ENCODE measurements at places on chromosomes 13 and 19. TPM values are rescaled to one million over a fixed set of nuclear protein-coding genes. Genes with fewer than 3 reads are reported as not detected.

The TNNI3 gene
- total RNA-seq, result not detected

The ONECUT3 gene
- not detected for total RNA-seq

DNA sequence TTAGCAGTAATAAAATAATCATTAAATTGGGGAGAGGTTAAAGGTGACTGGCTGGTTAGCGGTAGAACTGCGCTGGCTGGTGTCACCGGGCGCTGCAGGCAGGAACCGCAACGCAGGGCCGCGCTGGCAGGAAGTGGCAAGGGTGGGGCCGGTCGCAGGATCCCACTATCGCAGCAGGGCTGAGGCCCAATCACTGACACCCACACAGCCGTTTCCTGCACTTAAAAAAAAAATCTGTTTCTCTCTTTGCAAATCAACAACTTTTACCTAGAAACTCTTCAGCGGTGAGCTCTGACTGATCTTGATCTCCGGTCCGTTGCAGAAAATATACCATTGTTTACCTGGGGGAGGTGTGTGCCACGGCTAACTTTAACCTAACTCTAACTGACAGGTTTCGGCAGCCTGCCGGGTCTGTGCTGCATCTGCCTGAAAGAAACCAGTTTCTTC is 46.9 kb downstream of the KLF2 start:
- peak; percentile 92 for DNase-seq

- DNase-seq, result no peak
Measured at GRCh38 chr13:49441846-49442245, 2.0 kb downstream of the CAB39L start.

DNA sequence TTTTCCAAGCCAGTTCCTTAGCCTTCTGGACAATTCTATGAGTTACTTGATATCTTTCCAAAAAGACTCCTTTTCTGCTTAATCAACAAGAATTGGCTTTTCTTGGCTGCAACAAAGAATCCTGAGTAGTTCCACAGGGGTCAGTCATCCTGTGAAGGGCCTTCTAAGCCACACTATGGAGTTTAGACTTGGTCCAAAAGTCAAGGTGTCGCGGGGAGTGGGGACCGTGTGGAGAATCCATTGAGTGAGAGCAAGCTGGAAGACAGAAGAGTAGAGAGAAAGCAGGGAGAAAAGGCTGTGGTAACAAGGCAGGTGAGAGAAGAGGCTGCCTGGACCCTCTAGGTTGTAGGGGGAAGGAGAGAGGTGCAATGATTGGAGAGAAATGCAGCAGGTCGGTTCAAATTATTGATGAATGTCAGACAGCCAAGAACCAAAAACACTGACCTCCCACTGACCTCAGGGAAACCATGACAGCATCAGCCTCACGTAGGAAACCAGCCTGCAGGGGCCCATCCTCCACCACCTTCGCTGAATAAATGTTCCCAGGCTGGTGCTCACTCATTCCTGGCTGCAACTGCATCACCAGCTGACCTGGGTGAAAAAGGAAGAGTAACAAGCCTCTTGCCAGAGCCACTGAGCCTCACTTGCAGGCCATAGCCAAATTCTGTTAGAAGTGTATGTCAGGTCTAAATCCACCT is 7.1 kb upstream of the IFT88 start:
- no peak for DNase-seq

DNA sequence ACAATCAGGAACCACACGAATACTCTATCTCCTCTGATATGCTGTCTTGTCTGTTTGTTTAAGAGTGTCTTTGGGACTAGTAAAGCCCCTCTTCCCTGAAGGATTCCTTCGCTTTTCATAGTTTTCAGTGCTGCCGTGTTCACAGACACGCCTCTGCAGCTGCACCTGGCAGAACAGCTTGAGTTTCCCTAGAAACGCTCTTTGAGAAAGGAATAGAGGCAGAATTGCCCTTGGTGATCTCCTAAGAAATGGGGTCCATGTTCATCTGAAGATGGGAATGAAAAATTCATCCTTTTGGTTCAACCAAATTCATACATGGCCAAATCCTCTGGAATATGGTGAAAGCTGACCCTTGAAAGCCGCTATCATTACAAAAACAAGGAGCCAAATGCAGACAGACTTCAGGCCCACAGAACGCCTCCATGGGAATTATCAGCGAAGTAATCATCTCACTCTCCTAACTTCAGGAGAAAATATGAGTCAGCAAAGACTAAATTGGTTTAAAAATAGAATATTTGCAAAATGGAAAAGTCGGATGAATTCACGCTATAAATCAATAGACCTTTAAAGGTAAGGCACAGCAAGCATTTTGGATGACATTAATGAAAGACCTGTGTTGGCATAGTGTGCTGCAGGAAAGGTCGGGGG is 5.5 kb downstream of the SACS start:
- DNase-seq, result no peak

GRCh38 chr13:80009760-80010159 is 331.2 kb downstream of the SPRY2 start:
- DNase-seq, result no peak

DNA sequence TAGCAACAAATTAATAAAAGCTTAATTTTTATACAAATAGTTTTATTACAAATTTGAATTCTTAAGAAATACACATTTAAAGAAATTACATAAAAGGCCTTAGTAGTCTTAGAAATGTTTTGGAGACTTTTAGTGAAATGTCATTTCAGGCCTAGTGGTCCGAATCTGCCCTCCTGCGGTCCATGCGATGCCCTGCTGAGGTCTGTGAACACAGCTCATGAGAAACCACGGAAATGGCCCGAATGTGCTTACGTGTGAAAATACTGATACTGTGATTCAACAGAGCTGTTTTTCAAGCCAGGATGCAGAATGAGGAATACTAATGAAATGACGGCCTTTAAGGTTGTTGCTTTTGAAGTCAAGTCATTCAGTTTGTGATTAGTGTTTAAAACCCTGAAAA is 157.9 kb downstream of the COL4A1 start:
- no peak for DNase-seq

- DNase-seq, result no peak
Measured at GRCh38 chr13:102386461-102386860, 15.4 kb downstream of the FGF14 start.

The PRRG2 gene
- 2.4 TPM for total RNA-seq

The AXL gene
- not detected for total RNA-seq

GRCh38 chr19:57867868-57868492 is 18.3 kb downstream of the ZNF587 start:
- no peak for DNase-seq

- DNase-seq, result no peak
Measured at GRCh38 chr19:19661141-19661674, 2.3 kb downstream of the ATP13A1 start.

Data from OCI-LY7 (cell line).